ENCODE measurements at places on chromosomes 13 and 19.
A peak's percentile ranks its signal among the peaks of the same experiment; 100 is the strongest.

DNA sequence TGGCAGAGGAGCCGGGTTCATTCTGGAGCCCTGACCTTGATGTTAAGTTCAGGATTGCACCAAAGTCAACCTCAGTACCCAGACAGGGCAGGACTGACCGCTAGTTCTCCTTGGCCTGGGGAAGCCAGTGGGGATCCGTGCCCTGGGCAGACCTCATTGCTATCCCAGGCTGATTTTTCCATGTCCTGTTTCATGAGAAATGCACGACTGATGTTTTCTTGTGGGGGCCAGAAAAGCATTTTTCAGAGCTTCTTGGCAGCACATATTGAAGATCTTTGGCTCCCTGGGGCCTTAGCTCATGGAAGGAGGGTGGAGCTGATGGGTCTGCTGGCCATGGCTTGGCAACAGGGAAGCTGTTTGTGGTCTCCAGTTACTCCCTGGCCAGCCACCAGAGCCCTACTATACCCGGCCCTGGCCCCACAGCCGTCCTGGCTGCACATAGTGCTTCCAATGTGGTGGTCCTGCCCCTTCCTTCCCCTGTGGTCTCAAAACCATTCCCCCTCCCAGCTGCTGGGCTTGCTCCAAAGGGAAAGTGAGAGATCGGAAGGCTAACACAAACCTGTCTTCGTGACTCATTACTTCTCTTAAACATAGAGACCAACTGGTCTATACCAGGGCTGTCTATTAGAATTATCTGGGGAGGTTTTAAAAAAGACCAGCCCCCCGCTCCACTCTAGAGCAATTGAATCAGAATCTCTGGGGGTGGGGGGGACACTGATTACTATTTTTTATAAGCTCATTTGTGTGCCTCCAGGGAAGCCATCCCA, 11.2 kb downstream of the IL17D start:
- no peak for DNase-seq

DNA sequence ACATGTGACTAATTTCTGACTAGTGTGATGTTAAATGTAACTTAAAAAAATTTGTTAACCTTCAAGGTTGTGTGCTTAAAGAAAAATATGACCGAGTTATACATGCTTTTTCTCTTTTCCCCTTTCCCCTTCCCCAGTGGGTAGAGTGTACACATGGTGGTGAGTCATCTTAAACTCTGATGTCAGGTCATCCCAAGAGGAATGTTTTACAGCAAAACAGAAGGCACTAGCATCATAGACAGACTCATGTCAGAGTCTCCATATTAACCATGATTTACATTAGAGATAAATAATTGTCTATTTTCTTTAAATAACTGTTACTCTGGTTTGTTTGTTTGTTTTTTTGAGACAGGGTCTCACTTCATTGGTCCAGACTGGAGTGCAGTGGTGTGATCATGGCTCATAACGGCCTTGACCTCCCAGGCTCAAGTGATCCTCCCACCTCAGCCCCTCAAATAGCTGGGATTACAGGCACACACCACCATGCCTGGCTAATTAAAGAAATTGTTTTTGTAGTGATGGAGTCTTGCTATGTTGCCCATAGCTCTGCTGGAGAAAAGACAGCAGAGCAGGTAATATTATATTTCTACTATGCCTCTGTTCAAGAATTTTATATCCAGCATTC, 160.4 kb upstream of the PCDH9 start:
- DNase-seq: no peak

- no peak for DNase-seq
These were observed 674 bp downstream of the BRD4 start for GRCh38 chr19:15331419-15332310.

GRCh38 chr13:21813110-21813509, 142.2 kb downstream of the FGF9 start:
- no peak for DNase-seq

GRCh38 chr13:59493436-59493965, 670.2 kb downstream of the DIAPH3 start:
- no peak for DNase-seq

- DNase-seq: peak; percentile 87
These were observed 3.9 kb downstream of the SLC1A5 start for GRCh38 chr19:46784262-46785053.

- no peak for DNase-seq
These were observed 531.7 kb downstream of the SLITRK1 start for GRCh38 chr13:83350569-83350968.

DNA sequence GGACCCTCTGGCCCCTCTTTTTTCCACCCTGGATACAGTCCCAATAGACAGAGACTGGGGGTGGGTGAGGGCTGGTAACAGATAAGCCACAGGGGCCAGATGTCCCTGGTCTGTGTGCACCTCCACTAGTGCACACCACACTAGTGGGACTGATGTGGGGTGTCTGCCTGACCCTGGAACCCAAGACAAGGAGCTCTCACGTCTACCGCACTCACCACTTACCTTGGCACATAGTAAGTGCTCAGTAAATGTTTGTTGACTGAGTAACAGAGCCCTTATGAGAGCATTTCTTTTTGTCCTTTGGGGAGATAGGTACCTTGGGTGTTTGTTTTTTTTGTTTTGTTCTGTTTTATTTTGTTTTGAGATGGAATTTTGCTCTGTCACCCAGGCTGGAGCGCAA, 23.1 kb upstream of the ZNF414 start:
- no peak for DNase-seq

DNA sequence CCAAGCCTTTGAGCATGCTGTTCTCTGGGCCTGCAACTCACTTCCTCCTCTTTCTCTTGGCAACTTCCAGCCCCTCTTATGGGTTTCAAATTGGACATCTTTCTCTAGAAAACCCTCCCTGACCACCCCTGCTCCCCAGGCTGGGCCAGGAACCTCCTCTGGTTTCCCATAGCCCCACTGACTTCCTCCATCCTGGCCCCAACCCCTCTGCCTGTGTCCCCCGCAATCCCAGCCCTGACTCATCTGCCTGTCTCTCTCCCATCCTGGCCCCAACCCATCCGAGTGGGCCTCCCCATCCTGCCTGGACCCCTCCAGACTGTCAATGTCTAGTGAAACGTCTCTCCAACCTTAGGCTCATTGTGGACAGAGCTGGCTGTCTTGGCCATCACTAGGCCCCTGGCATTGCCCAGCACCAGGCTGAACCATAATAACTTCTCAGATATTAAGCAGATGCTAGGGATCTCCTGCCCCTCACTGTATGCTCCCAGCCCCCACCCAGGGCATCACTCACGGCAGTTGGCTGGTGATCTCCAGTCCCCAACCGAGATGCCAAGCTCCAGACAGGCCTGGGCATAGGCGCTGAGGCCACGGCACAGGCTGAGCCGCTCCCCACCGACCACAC, 16.8 kb downstream of the FCGBP start:
- DNase-seq: no peak

GRCh38 chr13:76552807-76553206, 333.4 kb downstream of the KCTD12 start:
- DNase-seq: no peak

DNA sequence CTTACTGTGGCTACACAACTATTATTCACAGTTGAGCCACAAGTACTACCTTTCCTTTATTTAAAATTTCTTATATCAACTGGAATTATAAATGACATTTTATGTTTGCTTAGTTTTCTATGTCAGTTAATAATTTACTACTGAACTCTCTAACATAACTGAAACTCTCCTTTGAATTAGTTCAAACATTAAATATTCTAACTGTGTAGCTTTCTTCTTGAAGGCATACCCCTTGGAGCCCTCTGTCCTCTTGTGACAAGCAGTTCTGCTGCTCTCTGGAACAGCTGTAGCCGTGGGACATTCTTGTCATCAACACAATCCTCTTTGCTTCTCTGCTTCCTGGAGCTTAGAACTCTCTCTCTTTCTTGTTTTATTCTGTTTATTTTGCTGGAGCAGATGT, 244.8 kb downstream of the NHLRC3 start:
- no peak for DNase-seq

- DNase-seq: no peak
These were observed 94.6 kb downstream of the UQCRFS1 start for GRCh38 chr19:29118389-29118788.

GRCh38 chr19:18814063-18814462, 17.7 kb upstream of the UPF1 start:
- DNase-seq: no peak

- DNase-seq: no peak
These were observed 236.3 kb downstream of the SLC7A1 start for GRCh38 chr13:29359181-29359580.

DNA sequence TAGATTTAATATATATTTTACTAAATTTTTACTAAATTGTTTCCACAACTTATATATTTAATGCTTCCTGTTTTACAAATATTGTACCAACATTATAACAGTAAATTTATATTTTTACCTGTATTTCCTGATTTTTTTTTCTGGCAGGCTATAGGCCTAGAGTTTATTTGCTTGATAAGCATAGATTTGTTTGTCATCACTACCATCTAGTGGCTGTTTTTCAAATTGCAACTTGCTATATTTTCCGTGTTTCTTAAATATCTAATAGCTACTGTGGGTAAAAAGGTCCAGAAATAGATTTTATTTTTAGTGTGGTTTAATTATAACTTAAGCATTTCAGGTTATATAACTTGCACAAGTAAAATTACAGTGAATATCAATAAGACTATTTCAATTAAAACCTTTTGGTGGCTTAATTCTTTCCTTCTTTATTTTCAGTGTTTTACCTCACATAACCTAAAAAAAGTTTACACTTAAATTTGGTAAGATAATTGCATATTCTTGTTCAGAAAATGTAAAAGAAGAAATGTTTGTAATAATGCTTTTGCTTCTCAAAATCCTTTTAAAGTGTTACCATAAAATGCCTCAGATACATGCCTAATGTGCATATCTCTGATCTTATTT, 60.6 kb downstream of the NDFIP2 start:
- DNase-seq: peak; percentile 36

DNA sequence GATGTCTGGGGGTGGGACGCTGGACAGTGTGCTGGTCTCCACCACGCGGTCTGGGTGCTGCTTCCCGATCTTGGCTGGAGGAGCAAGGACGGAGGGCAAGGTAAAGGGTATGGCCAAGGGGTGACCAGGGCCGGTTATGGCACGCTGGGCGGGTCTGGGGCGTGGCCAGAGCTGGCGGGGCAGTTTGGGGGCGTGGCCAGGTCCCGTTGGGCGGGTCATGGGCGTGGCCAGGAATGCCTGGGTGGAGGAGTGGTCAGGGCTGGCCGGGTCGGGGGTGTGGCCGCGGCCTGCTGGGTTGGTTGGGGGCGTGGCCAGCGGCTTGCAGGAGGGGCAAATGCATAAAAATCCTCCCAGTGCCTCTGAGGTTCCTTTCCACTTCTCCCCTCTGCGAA, 19.2 kb downstream of the GPX4 start:
- no peak for DNase-seq

DNA sequence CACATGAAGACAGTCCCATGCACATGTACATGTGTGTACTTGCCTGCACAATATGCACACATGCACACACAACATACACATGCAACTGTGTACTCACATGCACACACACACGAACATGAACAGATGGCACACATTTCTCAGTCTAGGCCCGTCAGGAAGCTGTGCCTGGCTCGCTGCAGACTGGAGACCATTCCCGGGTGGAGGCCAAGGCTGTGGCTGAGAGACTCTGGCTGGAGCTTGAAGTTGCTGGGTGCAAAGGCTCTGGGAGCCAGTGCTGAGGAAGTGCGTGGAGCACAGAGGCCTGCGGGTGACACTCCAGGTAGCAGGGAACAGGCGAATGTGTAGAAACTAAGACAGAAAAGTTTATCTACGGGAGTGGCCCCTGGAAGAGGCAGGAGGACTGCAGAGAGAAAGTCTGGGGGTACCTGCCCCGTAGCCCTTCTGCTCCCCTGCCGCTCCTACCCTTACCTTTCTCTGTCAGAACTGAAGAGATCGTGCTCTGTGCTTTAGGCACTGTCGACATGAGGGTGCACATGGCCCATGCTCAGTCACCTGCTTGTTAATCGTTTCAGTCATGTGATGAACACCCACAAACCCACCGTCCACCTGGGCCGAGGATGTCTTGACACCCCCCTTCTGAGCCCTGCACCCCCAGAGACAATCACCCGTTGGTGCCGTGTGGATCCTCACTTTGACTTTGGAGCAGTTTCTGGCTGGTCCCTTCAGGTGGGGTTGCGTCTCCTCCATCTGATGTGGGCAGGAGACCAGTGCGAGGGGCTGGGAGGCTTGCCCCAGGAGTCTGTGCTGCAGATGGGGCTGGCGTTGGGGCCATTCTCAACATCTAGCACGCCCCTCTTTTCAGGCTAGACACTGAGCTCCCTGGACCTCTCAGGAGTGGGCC, 69.4 kb downstream of the TEX29 start:
- DNase-seq: no peak

GRCh38 chr19:4909156-4909896, at the start of gene UHRF1:
Gene UHRF1, plus strand, starts transcription at chr19:4909501. Its CDS starts 1,385 bp downstream, at chr19:4910886.
- no peak for DNase-seq

DNA sequence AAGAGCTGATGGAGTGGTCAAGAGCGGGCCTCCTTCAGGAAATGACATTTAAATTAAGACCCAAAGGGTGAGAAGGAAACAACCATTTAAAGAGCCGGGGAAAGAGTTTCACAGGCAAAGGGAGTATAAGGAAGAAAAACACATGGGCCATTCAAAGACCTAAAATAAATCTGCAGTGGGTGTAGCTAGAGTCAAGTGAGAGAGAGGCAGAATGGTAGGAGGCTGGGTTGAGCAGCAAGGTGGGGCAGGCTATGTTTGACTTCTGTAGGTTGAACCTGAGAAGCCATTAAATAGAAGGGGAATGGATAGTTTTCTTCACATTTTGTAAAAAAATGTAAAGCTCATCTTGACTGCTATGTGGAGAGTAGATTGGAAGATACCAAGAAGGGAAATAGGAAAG, 183.8 kb downstream of the LACC1 start:
- no peak for DNase-seq

DNA sequence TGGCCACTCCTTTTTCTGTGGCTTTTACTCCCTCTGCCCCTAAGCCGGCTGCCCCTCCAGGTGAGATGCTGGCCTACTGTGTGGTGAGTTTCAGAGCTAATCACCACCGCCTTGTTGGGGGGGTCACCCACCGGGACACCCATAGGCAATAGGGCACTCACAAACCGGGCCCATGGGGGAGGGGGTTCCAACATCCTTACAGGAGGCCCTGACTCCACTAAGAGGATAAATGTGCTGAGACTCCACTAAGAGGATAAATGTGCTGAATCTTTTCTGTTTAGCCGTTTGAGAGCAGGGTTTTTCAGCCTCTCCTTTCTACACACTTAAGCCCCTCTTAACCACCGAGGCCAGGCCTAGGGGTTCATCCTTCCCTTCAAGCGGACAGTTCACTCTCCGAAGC, 73.7 kb downstream of the SLC15A1 start:
- no peak for DNase-seq
